ENCODE measurements at places on chromosomes 5 and 9.

DNA sequence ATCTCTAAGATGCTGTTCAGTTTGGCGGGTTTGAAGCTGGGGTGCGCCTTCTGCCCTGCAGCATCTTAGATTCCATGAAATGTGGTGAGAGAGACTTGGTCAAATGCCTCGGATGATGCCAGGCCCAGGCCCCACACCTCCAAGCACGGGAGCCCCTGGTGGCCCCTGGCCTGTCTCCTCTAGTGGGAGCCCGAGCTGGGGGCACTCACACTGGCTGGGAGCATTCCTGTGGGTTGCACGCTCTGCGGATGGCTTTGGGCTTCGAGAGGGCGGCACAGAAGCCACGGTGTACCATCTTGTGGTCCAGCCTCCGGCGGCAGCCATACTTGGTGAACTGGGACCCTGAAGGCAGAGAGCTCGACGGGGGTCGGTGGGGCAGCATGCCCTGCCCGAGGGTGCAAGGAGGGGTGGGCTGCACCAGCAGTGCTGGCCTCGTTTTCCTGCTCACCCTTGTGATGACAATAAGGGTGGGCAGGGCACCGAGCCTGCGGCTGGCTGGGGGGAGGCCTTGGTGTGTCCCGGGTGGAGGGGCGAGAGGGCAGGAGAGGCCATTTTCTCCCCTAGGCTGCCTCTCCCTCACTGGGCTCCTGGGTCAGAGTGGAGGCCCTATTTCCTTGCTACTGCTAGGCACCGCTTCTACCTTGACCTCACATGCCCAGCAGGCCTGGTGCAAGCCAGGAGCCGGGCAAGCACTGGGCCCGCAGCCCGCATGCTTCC is 65.8 kb downstream of the ZNF354C start:
- no peak for DNase-seq

DNA sequence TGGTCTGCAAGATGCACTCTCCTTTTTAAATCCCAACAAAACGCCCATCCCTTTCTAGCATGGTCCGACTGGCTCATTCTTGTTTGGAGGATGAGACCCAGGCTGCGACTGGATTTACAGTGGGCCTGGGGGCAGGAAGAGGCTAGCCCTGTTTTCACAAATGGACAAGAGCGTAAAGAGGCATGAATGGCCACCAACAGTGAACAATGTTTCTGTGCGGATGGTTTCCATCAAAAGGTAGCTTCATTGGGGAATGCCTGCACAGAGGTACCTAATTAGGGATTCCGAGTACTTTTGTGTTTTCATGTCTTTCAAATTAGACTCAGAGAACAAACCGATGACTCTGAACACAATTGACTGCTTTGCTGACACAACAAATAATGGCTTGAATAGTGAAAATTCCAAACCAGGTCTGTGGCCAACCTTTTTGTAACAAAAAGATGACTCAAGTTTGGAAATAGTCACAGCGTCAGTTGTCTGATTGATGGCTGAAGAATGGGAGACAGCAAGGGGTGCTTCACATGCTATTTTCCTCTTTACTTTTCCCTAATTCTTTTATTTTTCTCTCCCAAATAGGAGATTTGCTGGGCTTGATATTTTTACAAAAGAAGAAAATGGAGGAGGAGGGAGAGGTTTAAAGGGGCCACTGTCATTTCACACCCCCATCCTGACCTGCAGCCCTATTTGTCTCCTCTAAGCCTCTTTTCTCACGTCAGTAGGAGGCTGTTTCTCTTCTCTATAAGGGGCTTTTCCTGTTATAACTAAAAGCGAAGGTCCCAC is 208.1 kb upstream of the S1PR3 start:
- no peak for DNase-seq

DNA sequence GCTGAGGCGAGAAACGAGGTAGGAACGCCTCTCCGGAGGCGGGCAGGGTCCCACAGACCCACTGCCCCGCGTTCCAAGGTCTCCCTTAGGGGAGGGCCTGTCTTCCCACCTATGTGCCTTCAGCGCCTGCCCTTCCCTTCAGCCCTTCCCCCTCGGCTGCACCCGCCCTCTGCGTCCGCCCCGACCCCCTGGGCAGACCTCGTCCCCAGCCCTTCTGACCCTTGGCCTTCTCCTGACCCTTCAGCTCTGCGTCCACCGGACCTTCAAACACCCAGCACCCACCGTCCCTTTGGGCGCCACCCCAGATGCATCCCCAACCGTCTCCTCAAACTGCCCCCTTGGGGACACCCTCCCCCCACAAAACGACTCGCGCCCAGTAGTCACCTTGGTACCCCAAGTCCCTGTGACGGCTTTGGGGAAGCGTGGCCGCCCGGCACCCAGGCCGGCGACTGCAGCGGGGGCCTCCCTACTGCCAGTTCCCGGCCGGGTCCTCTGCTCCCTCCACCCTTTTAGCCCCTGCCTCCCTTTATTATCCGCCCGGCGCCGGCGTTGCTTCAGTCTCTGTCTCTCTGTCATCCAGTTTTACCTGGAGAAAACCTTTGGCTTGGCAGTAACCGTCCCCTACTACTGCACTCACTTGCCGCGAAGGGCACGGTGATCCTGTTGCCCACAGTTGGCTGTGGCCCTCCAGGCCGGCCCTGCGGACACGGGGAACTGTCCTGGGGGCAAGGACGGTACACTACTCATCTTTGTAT is 421 bp downstream of the RUSC2 start:
- no peak for DNase-seq

DNA sequence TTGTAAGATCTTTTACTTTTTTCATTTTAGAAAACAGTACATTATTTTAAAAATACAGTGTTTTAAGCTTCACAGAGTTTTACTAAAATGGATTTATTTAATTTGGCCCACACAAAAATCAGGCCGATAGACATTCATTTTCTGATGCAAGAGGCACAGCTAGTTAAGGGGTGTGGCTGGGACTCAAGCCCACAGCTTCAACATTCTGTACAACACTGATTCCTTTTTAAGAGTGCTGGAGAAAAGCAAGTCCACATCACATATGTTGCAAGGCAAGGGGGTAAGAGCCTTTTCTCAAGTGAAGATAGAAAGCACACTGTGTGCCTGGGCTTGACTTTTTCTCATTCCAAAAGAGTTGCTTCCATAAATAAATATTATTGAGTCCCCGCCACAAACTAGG is 195.9 kb downstream of the RFK start:
- no peak for DNase-seq

DNA sequence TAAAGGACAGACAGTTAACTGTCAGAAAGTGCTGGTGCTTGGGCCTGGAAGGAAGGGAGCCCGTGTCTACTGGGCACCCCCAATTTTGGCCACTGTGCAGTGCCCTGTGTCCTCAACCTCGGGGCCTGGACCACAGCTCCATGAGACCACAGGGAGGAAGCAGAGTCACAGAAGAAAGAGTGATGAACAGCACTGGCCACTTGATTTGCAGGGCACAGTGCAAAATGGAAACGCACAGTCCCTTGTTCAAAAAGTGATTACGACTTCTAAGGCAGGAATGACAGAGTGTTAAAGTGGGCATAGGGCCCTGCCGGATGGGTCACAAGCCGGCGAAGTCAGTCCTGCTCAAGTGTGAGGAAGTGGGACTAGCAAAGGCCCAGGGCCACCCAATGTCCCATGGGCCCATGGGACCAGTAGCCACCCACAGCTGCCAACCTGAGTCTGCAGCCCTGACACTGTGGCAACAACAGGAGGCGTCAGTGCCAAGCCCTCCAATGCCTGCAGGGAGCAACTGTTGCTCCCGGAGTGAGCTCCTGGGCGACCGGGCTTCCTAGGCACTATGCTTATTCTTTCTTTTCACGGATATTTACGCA is 85.4 kb downstream of the ADAMTS2 start:
- DNase-seq = no peak

DNA sequence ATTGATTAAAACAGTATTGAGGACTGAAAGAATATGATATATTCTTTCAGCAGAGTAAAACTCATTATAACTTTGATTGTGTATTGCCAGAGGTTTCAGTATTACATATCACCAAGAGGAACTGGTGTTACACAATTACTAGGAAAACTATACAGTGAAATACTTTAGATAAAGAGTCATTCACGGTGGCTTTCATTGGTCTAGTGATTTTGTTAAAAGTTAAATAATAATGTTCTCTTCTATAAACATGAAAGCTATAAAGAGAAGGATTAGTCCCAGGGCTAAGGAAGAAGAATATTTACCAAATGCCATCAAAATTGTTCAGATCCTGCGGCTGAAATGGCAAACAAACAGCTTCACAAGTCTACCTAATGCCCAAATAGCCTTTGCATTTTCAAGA is 306.2 kb downstream of the SEMA5A start:
- DNase-seq = no peak

GRCh38 chr5:91514400-91514799 is 131.3 kb upstream of the ARRDC3 start:
- DNase-seq = no peak

- DNase-seq = no peak
Observed at GRCh38 chr9:124079176-124079925, 67.8 kb downstream of the LHX2 start.

DNA sequence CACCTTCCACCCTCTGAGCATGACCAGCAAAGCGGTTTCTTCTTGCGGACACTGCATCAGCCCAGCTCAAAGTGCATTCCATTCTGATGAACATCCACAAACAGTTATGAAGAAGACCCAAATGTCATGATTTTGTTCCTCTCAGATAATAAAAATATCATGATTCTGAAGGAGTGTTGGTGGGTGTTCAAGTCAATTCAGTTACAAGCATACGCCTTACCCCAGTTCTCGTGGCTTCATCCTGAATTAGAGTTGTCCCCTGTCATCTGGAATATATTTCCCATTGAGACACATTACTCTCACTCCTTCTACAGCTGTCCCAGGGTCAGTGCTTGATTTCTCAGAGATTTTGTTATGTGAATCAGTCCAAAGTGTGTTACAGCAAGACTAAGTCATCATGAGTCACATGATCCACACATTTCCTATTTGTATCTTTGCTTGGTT is 325.4 kb downstream of the RFX3 start:
- DNase-seq = no peak

DNA sequence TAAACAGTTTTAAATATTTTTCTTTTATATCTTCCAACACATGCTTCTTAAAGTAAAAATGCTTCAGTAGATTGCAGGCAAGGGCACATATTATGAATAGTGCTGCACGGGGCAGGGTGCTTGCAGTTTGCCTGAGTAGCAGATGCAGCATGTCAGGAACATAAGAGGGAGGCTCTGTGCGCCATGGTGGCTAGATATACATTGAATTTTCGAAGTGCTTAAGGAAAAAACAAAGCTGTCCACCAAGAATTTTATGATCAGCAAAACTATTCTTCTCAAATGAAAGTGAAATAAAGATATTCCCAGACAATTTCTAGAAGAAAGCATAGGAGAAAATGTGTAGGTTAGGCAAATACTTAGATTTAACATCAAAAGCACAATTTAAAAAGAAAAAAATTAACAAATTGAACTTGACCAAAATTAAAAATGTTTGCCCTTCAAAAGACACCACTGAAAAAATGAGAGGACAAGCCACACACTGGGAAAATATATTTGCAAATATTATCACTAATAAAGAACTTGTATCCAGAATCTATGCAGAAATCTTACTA is 213.2 kb downstream of the NR3C1 start:
- DNase-seq = no peak

DNA sequence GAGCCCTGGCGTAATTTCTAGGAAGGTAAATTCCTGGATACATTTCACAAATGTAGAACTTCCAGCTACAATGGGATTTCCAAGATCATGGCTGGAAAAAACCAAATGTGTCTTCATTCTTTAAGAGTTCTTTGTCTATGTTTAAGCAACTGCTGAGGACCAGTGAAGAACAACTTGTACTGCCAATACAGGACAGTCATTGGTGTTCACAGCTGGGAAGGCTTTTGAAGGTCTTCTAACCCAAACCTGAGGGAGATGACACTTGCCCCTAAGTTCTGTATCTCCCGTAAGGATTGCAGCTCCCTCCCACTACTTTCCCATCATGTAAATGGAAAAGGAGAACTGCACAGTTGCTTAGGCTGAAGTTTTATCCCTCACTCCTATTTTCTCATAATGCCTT is 28.4 kb downstream of the TMEM167A start:
- no peak for DNase-seq

GRCh38 chr5:142078221-142078620 is 30.4 kb upstream of the NDFIP1 start:
- no peak for DNase-seq

DNA sequence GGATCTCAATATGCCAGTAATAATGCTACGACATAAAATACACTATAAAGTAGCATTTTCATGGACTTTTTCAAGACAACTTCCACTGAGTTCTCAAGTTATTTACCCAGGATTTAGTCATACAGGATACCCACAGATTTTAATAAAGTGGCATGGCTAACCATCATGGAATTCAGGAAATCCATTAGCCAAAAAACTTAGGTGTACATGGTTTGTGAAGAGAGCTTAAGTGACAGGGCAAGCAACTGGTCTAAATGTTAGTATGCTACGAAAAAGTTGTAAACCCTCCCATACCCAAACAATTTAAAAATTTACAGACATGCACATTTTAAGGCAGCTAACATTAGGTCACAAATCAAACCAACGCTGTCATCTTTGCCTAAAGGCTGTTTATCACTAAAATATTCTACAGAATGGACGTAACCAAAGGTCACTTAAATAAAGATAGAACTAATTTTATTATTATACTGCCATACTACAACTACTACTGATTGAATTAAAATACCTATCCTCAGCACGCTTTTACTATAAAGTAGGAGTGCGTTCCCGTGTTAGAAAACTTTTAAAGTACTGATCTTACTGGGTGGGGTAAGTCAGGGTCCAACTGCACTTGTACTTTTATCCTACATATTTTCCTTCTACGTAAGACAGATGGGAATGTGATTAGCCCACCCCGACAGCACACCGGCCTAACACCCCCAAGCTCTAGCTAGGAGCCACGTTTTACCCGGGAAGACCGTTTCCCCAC is 1.1 kb downstream of the UBTD2 start:
- DNase-seq = no peak

- no peak for DNase-seq
Observed at GRCh38 chr5:132467287-132467984, 23.1 kb downstream of the IRF1 start.

GRCh38 chr5:149671544-149671943 is 58.6 kb upstream of the PPARGC1B start:
- no peak for DNase-seq

GRCh38 chr5:131209506-131210150 is 38.9 kb downstream of the LYRM7 start:
- no peak for DNase-seq

GRCh38 chr9:126743041-126743440 is 61.8 kb upstream of the ZBTB43 start:
- no peak for DNase-seq

DNA sequence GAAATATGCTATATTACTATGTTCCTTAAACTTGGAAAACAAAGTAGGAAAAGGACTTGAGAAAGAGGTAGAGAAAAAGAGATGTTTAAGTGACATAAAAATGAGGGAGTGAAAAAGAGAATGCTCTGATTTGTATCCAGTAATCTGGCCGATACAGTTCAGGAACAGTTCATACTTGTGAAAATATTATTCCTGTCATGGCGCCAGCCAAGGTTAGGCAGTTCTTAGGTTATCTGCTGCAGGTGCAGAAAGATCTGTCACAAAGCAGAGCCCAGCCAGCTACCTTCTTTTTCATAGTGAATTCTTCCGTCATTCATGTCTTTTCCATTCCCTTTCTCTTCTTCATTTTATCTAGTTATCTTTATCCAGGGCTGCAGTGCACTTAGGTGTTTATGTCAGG is 256.3 kb downstream of the ADAMTSL1 start:
- no peak for DNase-seq

- DNase-seq = no peak
Observed at GRCh38 chr5:32143617-32144377, 30.3 kb downstream of the GOLPH3 start.

Data from activated gamma-delta T cell (primary cell).